Neural progenitor cell (in vitro differentiated cells): ENCODE measurements at places on chromosomes 1 and 21. TPM values are rescaled to one million over a fixed set of nuclear protein-coding genes. Genes with fewer than 3 reads are reported as not detected.

ITLN2 gene
- total RNA-seq = not detected in 2 replicates

IL20 gene
- total RNA-seq = not detected in 2 replicates

ESPN gene
- total RNA-seq = 7.1 and 11.0 TPM in 2 replicates

HRNR gene
- not detected in 2 replicates for total RNA-seq

LAPTM5 gene
- not detected in 2 replicates for total RNA-seq

TSSK3 gene
- not detected in 2 replicates for total RNA-seq

DNA sequence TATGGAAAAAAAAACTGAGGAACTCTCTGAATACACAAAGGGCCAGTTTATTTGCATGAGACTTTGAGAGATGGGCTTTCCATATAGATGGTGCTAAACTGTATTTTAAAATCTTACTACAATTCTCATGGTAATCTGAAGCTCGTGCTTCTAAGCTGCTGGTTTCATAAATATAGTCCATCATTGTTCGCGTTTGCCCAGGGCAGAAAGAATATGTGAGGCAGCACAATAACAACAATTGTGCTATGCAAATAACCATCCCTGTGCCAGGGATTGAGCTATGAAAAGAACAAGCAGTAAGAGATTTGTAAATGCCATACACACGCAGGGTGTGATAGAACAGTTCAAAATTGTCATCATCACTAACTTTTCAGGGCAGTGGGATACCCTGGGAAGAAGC, 4.9 kb upstream of the EPS15 start:
- no peaks in the 10 kb centered on the region for H3K27me3 ChIP-seq
- DNase-seq = no peak
- no peaks in the 10 kb centered on the region for H3K36me3 ChIP-seq
- no peaks in the 10 kb centered on the region for H3K4me1 ChIP-seq
- H3K27ac ChIP-seq = no peak overlapping the region

GRCh38 chr1:116325922-116326321, 47.1 kb upstream of the ATP1A1 start:
- DNase-seq = no peak
- no peak overlapping the region for H3K27ac ChIP-seq
- no peaks in the 10 kb centered on the region for H3K27me3 ChIP-seq
- no peaks in the 10 kb centered on the region for H3K4me1 ChIP-seq

GRCh38 chr1:233078396-233078795, 128.0 kb downstream of the NTPCR start:
- H3K4me3 ChIP-seq = no peak overlapping the region
- H3K36me3 ChIP-seq = no peaks in the 10 kb centered on the region

DNA sequence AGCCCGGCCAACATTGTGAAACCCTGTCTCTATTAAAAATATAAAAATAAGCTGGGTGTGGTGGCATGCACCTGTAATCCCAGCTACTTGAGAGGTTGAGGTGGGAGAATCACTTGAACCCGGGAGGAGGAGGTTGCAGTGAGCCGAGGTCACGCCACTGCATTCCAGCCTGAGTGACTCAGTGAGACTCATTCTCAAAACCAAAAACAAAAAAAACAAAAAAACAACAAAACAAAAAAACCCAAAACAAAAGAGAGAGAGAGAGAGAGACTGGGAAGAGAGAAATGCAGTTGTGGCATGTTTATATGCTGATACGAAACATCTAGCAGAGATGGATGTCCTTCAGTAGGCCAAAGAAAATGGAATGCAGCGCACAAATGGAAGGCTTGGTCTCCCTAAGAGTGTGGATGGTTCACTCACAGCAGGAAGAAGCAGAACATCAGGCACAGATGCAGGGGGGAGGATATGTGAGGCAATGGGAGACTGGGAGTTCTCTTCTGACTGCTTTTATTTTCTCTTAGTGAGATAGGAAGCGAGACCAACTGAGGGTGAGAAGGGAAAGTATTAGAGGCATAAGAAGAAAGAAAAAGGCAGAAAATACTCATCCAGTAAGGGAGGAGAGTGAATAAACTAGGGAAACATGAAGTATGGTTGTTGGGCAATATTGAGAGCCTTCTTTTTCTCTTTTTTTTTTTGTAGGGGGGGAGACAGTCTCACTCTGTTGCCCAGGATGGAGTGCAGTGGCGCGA, 16.0 kb downstream of the THEM4 start:
- no peak overlapping the region for H3K27ac ChIP-seq
- no peaks in the 10 kb centered on the region for H3K36me3 ChIP-seq
- DNase-seq = no peak
- H3K27me3 ChIP-seq = no peaks in the 10 kb centered on the region

GRCh38 chr1:54798206-54798605, 2.9 kb downstream of the TTC22 start:
- no peaks in the 10 kb centered on the region for H3K4me1 ChIP-seq
- no peaks in the 10 kb centered on the region for H3K36me3 ChIP-seq
- H3K27me3 ChIP-seq = peaks cover 27% of the 10 kb centered on the region
- H3K27ac ChIP-seq = no peak overlapping the region
- no peak for DNase-seq

GRCh38 chr1:108814343-108815125, 42.4 kb downstream of the AKNAD1 start:
- DNase-seq = no peak
- no peak overlapping the region for H3K27ac ChIP-seq
- peaks cover 22% of the 10 kb centered on the region for H3K4me1 ChIP-seq
- H3K27me3 ChIP-seq = no peaks in the 10 kb centered on the region
- no peak overlapping the region for H3K4me3 ChIP-seq
